Stimulated activated CD8-positive, alpha-beta memory T cell treated with anti-CD3 and anti-CD28 coated beads, Interleukin-2, amount 100 ng/mL, for 1 hour (primary cell): ENCODE measurements at places on chromosomes 16 and 17.

DNA sequence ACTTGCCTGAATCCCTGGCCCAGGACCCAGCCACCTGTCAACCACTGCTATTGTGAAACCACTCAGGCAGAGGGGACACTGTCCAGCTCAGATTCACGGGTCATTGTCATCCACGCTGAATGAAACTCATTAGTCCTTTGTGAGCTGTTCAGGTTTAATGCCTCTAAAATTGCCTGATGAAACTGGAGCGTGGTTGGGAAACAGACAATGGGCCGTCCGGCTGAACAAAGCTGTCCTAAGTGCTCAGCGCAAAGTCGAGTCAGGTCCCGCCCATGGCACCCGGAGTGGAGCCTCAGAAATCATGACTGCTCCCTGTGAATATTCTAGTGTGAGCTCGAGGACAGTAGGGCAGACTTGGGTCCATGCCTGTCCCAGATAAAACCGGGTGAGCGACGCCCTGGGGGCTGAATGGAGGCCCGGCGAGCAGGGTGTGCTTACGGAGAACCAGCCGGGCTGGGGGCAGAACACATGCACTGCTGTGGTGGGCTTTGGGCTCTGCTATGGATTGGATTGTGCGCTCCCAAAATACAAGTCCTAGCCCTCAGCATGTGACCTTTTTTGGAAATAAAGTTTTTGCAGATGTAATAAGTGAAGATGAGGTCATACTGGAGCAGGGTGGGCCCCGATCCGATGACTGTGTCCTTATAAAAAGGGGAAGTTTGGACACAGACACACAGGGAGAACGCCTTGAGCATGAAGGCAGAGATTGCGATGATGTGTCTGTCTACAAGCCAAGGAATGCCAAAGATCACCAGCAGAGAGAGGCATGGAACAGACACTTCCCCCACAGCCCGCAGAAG is 12.9 kb upstream of the CMIP start:
- no peak for DNase-seq

DNA sequence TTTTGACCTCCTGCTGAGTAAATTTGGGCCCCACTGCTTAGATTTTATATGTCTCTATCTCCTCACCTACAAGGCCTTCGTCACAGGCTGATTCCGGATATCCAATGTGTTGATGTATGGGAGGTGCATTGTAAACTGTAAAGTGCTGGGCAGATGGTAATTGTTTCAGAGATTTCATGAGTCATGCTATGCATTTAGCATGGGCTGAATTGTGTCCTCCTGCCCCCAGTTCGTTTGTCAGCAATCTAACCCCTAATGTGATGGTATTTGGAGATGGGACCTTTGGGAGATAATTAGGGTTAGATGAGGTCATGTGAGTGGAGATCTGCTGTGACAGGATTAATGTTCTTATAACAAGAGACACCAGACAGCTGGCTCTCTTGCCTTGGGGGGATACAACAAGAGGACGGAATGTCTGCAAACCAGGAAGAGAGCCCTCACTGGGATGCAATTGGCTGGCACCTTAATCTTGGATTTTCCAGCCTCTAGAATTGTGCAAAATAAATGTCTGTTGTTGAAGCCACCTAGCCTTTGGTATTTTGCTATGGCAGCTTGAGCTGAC is 101.8 kb upstream of the NLRP1 start:
- no peak for DNase-seq

DNA sequence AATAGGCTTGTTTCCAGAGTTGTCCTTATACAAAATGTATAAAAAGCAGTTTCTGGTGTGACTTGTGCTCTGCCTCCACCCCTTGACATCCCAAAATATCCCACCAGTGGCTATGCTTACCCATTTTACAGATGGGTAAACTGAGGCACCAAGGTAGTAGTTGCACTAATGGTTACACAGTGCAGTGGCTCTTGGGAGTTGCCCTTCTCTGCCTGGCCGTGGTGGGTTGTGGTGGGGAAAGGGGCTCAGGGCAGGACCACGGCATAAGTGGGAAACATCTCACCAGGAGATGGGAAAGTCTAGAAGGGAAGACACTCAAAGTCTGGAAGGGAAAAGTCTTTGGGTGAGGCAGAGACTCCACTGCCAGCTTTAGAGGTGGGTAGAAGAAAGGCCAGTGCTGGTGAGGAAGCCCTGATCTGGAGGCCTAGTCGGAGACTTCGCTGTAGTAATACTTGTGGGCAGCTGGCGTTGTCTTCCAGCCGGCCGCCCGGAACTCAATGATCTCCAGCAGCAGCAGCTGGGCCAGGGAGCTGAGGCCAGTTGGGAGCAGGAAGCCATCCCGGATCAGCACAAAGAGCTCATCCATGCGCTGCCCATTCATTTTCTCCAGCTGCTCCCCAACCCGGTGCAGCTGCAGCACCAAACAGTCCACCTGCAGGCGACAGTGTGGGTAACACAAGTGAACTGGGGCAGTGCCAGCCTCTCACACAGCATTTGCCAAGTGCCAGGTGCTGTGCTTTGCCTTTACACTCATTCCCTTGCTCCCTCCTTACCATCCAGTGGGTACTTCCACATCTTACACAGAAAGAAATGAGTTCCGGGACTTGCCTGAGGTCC is 4.5 kb downstream of the MIF4GD start:
- DNase-seq = no peak

- DNase-seq = no peak
Observed at GRCh38 chr16:65010125-65010524, 111.7 kb downstream of the CDH11 start.

DNA sequence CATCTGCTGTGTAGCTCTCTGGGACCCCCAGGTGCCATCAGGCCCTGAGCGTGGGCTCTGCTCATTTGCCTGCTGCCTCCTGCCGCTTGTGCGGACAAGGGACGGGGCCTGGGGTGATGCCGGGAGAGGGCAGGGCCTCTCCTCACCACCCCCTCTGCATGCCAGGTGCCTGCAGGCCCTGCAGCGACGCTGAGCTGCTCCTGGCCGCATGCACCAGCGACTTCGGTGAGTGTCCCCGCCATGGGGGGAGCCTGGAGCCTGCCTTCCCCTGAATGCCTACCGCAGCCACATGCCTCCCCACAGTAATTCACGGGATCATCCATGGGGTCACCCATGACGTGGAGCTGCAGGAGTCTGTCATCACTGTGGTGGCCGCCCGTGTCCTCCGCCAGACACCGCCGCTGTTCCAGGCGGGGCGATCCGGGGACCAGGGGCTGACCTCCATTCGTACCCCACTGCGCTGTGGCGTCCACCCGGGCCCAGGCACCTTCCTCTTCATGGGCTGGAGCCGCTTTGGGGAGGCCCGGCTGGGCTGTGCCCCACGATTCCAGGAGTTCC is 1.9 kb downstream of the METRN start:
- DNase-seq = no peak

DNA sequence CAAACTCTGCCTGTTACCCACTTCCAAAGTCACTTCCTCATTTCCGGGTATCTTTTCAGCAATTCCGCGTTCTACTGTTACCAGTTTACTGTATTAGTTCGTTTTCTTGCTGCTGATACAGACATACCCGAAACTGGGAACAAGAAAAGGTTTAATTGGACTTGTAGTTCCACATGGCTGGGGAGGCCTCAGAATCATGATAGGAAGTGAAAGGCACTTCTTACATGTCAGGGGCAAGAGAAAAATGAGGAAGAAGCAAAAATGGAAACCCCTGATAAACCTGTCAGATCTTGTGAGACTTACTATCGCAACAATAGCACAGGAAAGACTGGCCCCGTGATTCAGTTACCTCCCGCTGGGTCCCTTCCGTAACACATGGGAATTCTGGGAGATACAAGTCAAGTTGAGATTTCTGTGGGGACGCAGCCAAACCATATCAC is 30.9 kb downstream of the PAFAH1B1 start:
- DNase-seq = no peak

GRCh38 chr17:64630309-64631223 is 31.5 kb downstream of the SMURF2 start:
- DNase-seq = no peak

DNA sequence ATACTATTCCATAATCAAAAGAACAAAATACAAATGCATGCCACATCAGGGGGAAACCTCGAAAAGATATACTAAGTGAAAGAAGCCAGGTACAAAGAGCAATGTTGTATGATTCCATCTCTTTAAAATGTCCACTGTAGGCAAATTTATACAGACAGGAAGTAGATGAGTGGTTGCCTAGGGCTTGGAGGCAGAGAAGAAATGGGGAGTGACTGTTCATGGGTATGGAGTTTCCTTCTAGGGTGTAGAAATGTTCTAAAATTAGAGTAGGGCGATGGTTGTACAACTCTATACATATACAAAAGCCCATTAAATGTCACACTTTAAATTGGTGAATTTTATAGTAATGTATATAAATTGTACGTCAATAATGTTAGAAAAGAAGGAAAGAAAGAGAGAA is 128.1 kb downstream of the MAF start:
- DNase-seq = no peak

- no peak for DNase-seq
Observed at GRCh38 chr17:3962965-3963236, 1.3 kb downstream of the ATP2A3 start.

DNA sequence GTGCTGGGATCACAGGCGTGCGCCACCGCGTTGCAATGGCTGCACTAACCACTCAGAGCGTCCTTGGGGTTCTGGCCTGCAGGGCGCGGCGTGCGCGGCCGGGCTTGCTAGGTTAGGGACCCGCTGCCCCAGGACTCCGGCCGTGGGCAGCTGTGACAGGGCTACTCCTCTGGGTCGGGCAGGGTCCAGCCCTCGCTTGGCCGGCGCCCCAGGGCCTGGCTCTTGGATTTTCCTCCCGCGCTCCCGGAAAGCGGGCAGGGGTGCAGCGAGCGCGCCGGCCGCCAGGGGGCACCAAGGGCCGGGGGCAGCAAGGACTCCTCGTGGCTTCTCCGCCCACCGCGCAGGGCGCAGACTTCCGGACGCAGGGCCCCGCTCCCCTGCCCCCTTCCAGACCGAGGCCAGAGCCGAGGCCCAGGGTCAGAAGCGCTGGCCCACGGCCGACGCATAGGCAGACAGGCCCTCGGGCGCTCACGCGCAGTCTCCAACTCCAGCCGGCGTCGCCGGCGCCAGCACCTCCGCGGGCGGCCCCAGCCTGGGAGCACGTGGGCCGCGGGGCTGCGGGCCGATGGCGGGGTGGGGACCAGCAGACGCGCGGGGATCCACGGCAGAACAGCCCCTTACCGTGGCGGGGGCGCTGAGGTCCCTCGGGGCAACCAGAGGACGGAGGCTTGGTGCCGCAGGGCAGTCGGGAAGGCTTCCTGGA is 355 bp downstream of the TLE7 start:
- no peak for DNase-seq

DNA sequence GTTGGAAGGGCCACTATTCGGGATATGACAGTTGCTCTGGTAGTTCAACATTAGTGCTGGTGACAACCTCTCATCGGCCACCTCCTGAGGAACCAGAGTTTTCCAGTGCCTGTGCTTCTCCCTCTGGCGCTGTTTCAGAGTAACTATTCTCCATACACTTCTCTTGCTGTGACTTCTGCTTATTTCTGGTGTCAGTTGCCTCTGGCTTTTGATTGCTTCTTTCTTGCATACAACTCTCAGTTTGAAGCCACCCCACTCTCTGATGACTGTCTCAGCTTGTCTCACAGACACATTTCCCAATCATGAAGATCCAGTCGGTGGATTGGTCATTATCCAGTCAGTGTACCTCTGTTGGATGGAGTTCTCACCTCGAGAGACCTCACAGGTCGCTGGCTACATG is 3.4 kb upstream of the TM4SF5 start:
- DNase-seq = no peak

GRCh38 chr17:17119106-17119505 is 76.8 kb downstream of the MPRIP start:
- DNase-seq = no peak

- DNase-seq = no peak
Observed at GRCh38 chr17:38879878-38880665, 10.2 kb downstream of the LASP1 start.

DNA sequence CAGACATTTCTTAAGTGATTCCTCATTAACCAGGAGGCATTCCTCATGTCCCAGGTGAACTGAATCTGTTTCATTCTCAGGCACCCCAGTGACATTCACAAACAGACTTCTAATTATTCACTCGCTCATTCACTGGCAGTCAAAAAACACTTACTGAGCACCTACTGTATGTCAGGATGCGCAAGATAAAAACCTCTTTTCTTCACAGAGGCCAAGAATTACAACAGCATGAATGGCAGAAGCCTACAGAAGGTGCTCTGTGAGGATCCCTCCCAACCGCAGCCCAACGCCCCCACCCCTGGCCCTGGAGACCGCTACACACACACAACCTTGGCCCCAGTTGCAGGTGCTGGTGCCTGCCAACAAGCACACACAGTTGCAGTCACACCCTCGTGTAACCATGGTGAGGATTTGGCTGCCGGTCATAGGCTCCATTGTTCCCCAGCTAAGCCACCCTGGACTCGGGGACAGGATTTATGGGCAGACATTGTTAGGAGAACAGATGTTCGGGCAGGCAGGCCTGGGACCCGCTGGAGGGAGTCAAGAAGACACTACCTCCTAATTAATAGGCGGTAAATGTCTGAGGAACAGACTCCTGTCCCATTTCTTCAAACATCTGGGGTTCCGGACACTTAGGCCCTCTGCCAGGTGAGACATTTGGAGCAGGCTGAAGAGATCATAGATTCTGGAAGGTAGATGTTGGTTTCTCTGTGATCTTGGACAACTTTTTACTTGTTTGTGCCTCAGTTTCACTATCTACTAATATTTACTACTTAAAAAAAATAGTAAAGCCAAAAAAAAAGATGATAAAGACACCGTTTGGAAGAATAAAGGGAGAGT is 43.2 kb downstream of the CUEDC1 start:
- no peak for DNase-seq

DNA sequence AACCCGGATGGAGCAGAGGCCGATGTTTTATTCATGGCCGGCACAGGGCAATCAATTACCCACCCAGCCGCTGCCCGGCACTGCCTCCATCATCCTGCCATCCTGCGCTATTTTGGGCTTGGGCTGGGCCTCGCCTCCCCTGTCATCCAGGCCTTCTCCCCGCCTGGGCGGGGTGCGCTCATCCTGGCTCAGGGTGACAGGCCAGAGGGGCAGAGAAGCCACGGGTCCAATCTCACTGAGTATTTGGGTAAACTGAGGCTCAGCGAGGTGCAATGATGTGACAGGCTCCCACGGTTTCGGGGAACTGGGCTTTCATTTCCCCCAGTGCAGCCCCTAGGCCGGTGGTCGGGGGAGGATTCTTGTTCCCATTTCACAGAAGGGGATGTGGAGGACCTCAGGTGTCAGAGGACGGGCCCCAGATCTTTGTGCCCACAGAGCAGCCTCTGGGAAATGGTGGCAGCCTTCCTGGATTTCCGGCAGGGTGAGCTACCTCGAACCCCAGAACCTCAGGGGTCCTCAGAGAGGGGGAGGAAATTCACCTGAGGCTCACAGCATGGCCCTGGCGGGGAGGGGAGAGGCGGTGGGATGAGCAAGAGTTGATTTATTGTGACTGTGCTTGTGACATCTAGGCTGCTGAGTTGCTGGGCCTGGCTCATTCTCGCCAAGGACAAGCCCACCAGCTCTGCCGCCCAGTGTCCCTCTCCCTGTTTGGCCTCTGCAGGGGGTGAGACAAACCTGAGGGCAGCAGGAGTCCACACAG is 23.8 kb upstream of the KCNJ12 start:
- no peak for DNase-seq
